ENCODE measurements at places on chromosomes 6 and 20.

DNA sequence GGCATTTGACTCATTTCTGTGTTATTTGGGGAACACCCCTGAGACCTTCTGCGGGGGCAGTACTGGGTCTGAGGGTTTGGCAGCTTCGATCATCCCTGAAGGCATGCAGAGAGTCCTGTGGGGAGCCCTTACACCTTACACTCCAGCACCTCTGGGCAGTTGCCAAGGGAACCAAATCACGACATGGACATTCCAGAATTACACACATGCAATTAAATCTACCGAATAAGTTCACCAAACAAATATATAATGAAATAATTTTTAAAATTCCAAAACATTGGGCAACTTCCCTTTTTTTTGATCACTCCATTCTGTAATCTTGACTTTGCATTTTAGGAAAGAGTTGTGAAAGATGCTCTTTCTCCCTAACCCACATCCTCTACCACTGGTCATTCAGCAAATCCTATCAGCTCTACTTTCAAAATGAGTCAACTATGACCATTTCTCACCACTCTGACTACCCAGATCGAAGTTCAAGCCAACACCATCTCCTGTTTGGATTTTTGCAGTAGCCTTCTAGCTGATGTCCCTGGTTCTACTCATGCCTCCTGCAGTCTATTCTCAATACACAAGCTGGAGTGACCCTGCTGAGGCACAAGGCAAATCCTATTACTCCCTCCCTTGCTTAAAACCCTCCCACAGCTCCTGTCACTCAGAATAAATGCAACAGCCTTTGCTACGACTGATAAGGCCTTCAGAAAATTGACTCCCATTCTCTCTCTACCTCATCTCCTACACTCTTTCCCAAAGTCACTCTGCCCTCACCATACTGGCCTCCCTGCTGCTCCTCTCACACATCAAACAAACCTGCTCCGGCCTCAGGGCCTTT lies 533.3 kb downstream of the HACE1 start:
- DNase-seq, result no peak

- DNase-seq, result no peak
Measured at GRCh38 chr20:8953300-8953699, 115.6 kb upstream of the PLCB4 start.

DNA sequence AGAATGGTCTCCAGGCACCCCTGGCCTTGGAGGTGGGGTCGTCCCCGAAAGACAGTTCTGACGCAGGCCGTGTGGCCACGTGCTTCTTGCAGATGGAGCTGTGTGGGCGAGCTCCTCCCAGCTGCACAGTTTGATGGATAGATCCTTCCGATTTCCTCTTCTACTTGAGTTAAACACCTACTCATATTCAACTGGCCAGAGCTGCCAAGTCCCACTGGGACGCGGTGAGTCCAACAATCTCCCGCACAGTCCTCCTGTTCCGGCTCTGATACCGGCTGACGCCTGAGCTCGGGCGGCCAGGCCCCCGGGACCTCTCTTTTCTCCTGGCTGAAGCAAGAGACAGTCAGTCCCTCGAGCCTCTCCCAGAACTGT lies 57.9 kb upstream of the DACT2 start:
- no peak for DNase-seq

DNA sequence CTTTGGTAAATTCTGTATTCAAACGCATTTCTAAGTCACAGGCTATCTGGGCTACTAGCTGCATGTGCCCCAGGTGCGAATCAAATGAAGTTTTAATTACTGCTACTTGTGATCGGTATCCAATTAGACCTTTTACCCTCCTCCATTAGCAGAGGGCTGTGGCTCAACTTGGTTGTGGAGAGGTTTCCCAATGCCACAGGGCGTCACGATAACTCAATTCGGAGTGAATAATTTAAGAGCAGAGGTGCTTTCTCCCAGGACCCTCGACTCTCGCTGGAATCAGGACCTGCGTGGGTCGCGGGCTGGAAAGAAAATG lies 640 bp downstream of the SAYSD1 start:
- DNase-seq, result no peak

DNA sequence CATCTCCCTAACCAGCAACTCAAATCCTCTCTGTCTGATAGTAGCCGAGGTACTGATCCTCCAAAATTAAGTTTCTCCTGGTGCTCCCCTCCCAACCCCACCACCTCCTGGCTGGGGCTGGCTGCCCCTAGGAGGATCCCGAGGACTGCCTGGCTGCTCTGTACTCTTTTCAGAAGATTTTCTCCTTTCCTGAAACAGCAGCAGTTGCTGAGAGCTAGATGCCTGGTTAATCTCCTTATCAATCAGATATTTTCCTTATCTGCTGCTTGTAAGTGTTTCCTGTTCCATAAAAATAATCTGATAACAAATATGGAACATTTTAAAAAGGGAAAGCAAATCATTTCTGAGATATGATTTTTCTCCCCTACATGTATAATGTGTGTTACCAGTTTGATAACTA lies 52.8 kb downstream of the ZMYND8 start:
- no peak for DNase-seq

DNA sequence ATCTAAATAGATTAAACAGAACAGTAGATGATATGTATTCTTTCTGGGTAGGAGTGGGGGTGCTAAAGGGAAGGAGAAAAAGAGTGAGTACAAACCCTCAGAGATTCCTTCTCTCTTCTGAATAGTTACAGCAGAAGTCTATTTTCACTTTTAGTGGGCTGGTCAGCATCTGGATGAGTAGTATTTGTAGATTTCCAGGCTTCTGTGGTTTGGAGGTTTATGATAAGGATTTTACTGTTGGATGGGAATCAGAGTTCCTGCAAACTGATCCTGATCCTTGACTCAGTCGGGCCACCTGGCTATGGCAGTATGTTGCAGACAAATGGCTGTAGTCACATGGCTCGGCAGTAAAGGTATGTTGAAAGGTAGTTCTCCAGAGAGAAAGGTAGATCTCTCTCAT lies 84.3 kb upstream of the IFNGR1 start:
- no peak for DNase-seq

GRCh38 chr6:163092876-163093275 lies 321.6 kb upstream of the QKI start:
- DNase-seq, result no peak

DNA sequence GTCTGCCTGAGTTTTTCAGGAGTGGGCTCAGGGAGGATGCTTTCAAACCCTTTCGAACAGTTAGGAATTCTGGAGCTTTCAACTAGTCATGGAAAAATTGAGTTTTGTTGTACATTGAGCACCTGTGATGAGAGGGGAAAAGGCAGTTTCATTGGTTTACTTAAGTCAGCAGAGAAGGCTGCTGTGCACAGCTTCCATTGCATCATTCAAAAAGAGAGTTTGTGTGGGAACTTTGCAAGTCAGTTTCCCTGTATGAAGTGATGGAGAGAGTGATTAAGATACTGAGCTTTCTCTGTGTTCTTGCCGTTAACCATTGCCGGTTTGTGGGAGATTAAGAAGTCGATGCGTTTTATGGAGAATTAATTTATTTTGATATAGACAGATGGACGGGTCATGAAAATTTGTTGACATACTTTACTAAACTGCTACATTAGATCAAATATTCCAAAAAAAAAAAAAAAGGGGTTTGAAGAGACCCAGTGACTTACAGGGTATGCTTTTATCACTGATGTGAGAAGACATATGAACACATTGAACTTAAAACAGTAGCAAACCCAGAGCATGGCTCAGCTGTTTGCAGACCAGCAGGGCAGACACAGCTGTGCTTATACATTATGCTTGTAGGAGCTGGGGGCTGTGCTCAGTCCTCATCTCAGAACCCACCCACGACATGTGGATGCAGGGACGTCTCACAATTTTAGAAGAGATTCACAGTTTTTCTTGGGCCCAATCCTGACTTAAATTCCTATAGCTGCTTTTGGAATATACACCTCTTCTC lies 234.1 kb downstream of the SOX4 start:
- no peak for DNase-seq

GRCh38 chr6:43933148-43933885 lies 163.3 kb downstream of the VEGFA start:
- no peak for DNase-seq

- no peak for DNase-seq
Measured at GRCh38 chr6:138230759-138231380, 12.6 kb upstream of the PBOV1 start.

- DNase-seq, result no peak
Measured at GRCh38 chr6:157877573-157878438, 54.8 kb downstream of the SNX9 start.

GRCh38 chr20:3328501-3328900 lies 79.0 kb downstream of the DNAAF9 start:
- DNase-seq, result no peak

- DNase-seq, result no peak
Measured at GRCh38 chr20:17449031-17449430, 82.1 kb downstream of the BFSP1 start.

GRCh38 chr6:13725570-13725969 lies 13.9 kb upstream of the RANBP9 start:
- DNase-seq, result no peak

DNA sequence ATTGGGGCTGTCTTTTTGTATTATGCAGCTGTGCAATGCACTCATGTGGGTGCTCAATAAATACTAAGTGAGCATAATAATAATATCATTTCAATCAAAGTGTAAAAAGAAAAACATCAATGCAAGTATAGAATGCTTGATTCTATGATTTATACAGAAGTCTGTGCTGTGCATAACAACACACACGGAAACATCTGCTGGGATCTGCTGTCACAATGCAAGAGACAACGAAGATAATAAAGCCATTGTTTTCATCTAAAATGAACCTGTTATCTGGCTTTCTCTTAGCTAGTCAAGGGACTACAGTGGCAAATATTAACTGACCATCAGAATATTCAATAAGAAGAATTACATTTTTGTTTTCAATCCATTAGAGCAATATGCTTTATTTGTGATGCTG lies 1156.9 kb upstream of the MAP3K7 start:
- DNase-seq, result no peak

DNA sequence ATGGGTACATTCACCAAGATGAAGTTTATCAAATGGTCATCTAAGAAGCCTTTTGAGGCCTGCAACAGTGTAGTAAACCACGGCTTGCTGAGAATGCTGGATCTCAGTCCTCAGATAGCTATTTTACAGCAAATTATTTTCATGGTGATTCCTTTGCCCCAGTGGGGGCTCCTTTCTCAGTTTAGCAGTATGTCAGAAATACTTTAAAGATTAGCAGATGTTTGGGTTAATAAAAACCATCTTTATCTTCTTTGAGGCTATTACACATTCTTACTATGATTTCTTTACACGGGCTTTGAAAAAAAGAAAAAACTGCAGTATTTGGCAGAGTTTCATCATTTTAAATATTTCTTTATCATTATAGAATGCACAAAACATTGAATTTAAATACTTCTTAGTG lies 10.7 kb downstream of the MYLIP start:
- no peak for DNase-seq

DNA sequence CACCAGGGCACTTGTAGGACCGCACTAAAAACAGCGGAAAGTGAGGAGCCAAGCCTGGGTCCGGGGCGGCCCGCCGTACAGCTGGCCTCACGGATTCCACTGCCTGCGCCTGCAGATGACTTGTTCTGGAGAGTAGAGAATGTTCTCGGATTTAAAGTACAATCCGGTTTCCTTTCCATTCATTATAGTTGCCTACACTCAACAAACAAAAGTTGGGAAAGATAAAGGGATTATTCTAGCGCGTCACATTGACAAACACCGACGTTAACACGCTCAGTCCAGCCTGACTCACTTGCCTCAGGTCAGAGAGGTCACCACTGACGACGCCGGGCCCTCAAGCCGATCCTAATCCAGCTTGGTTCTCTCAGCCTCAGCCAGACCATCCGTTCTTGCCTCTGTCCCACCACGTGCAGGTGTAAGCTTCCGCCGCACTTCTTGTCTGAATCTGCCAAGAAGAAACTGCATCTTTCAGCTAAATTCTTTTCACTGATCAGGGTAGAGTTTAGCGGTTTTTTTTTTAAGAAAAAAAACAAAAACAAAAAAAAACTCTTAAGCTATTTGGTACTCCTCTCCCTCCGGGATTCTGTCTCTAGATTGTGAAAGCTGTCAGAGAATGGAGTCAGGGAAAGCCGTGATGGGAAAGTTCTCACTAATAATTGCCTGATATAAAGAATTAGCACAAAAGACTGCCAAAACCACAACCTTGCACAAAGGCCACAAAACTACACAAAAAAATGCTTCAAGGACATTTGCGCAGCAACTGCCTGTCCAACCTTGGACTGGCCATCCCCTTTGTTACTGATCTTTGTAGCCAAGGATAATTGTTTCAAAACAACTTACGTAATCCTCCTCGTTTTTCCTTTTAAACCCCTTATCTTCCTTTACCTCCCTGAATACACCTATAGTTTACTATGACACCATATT lies 1.1 kb upstream of the PHF10 start:
- no peak for DNase-seq

- no peak for DNase-seq
Measured at GRCh38 chr6:132264021-132264500, 137.2 kb downstream of the MOXD1 start.

- DNase-seq, result no peak
Measured at GRCh38 chr20:25160467-25160866, 35.0 kb upstream of the ENTPD6 start.

- DNase-seq, result no peak
Measured at GRCh38 chr20:63568170-63568981, 5.7 kb downstream of the HELZ2 start.

- DNase-seq, result no peak
Measured at GRCh38 chr6:84842525-84843166, 78.2 kb upstream of the TBX18 start.

DNA sequence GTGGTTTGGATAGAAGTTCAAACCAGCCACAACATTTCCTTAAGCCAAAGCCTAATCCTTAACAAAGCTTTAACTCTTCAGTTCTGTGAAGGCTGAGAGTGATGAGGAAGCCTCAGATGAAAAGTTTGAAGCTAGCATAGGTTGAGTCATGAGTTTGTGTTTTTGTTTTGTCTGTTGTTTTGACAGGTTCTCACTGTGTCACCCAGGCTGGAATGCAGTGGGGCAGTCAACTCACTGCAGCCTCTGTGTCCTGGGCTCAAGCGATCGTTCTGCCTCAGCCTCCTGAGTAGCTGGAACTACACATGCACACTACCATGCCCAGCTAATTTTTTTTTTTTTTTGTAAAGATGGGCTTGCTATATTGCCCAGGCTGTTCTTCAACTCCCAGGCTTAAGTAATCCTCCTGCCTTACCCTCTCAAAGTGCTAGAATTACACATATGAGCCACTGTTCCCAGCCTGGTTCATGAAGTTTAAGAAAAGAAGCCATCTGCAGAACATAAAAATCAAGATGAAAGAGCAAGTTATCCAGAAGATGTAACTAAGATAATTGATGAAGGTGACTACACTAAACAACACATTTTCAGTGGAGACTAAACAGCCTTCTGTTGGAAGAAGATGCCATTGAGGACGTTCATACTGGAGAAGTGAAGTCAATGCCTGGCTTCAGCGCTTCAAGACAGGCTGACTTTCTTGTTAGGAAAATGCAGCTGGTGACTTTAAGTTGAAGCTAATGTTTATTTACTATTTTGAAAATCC lies 96.2 kb downstream of the SMAP1 start:
- DNase-seq, result no peak

DNA sequence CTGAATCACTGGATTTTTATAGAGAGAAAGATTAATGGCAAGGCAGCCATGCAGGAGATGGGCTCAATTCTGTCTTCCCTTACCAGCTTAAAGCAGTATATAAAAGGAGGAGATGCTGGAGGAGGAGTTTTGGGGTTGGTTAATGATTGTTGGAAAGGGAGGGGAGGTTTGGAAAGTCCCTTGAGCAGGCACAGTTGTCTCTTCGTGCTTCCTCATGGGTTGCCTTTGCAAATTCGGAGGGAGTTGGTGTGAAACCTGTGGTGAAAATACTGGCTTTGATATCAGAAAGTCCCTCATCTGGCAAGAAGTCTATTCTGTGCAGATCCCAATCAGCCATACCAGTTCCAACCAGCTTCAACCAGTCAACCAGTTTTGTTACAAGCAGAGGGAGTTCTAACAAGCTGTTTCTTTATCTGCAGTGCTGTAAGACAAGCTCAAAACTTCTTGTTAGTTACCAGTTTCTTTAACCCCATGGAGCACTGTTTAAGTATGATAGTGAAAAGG lies 107.0 kb downstream of the HIVEP1 start:
- no peak for DNase-seq

All from HS-27A (cell line).